ENCODE measurements at places on chromosomes 4 and X.

DNA sequence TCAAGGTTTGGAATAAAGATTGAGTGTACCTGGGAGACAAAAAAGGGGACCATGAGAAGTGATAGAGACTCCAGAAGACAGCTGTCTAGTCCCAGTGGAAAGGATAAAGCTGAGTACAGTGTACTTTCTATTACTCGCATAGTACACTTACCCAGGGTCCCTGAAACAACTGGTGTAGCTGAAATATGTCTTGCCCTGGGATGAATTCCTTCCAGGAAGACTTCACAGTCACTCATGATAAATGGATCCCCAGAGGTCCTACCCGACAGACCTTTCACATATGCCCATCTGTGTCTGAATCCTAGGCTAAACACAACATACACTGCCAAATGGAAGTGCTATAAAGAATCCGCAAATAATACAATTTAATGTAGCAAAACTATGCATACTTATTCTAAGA lies 48.2 kb upstream of the SPANXN1 start:
- no peak for DNase-seq

GRCh38 chrX:55006827-55007621 lies 6.9 kb downstream of the APEX2 start:
- no peak for DNase-seq

DNA sequence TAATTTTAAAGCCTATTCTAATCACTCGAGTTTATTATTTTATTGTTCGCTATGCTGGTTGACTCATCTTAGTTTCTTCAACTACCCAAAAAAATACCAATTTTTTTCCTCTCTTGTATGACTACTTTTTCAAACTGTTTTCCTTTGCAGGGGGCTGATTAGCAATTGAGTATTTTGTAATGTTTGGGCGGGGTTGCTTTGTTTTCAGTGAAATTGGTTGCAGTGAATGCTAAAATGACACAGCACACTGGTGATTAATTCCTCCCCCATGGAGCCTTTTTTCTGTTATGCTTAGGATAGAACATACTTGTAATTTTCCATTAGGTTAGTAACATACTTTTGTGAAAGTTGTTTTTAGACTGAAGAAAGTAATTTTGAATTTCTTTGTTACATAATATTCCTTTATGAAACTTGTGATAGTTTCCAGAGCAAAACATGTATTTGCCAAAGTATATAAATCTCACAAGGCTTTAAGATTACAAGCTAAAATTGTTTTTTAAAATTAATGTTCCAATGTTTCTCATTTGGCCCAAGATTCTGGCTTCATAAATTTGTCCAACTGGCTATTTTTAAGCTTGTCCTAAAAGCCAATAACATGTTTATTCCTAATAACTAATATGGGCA lies 120.4 kb downstream of the CHIC1 start:
- no peak for DNase-seq

GRCh38 chrX:133134282-133134681 lies 37.4 kb upstream of the USP26 start:
- DNase-seq: no peak

- DNase-seq: no peak
Measured at GRCh38 chrX:39728025-39728424, 369.7 kb downstream of the BCOR start.

DNA sequence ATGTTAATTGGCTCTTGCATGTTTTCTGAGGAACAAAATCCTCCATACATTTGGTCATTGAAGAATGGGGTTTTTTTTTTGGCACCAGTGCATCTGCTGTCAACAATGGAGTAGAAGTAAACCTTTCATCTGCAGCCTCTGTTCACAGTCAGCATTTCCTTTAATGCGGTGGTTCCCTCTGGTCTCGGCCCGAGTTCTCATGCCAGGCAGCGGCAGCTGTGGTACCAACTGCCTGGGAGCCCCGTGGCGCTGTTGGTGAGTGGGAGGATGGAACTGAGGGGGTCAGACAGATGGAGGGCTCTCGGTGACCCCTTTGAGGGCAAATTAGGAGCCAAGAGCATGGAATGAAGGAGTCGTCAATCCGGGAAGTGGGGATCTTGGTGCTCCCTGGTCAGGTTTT lies 114.7 kb downstream of the AFF1 start:
- DNase-seq: no peak
